ENCODE measurements at places on chromosomes 12 and 14.

DNA sequence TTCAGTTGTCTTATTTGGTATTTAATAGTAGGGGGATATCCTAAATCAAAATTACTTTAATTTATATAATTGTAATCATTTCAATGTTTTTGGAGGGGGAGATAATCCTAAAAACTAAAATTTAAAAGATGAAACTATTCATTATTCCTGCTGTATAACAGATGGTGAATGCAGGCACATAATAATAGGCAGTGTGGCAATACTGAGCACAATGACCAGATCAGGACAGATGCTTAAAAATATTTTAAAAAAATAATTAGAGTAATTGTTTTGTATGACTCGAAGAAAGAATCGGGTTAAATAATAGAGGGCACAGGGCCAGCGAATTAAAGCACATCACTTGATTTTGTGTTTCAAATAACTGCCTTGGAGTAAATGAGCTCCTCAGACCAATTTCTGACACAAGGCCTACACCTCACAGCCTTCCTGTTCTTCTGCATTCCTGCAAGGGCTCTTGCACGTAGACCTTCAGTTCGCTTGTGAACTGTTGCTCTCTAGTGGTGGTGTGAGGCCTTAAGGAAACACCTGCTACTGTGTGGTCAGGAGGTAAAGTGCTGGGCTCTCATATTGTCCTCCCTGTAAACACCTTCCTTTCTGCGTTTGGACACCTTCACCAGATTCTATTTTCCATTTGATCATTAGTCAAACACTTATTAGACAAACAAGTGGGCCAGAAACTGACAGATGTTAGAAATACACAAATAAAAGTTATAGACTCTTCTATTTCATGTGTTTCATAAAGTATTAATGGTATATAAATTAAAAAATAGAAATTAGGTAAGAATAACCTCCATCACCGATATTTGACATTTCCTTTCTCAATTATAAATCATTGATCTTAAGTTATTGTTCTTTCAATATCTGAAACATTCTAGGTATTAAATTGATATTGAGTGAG, 29.3 kb upstream of the KLRF1 start:
- no peak for DNase-seq

GRCh38 chr12:109615556-109616229, 42.1 kb downstream of the MVK start:
- DNase-seq = no peak

DNA sequence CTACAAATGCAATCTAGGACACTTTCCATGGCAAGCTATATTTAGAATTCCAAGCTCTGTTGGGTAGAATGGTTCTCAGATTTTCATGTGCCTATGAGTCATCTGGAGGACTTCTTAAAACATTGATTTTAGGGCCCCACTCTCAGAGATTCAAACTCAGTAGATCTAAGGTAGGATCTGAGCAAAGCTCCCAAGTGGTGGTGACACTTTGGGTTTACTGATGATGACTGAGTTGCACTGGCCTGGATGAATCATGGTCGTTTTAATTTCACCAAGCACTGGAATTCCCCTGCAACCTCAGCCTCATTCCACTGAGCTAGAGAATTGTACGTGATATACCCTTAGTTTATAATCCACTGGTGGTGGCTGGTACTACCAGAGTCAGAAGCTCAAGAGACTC, 86.5 kb downstream of the PPM1H start:
- no peak for DNase-seq

- no peak for DNase-seq
These were observed 2.3 kb downstream of the SLC48A1 start for GRCh38 chr12:47775100-47775911.

DNA sequence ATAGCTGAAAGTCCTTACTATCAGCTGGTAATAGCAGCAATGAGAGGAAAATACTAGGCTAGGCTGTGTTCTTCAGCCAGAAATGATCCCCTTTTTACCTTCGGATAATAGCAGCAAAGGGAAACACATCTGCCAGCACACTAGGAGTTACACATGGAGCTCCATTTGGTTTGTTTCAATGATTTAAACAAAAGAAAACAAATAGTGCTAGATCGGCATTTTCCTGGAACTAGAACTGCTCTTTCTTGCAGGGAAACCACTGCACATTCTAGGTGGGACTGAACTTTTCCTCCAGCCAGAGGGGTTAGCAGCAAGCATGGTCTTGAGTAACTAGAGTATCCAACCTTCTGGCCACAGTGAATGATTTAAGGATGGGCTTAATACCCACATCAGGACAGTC, 117.6 kb downstream of the PDE6H start:
- no peak for DNase-seq

DNA sequence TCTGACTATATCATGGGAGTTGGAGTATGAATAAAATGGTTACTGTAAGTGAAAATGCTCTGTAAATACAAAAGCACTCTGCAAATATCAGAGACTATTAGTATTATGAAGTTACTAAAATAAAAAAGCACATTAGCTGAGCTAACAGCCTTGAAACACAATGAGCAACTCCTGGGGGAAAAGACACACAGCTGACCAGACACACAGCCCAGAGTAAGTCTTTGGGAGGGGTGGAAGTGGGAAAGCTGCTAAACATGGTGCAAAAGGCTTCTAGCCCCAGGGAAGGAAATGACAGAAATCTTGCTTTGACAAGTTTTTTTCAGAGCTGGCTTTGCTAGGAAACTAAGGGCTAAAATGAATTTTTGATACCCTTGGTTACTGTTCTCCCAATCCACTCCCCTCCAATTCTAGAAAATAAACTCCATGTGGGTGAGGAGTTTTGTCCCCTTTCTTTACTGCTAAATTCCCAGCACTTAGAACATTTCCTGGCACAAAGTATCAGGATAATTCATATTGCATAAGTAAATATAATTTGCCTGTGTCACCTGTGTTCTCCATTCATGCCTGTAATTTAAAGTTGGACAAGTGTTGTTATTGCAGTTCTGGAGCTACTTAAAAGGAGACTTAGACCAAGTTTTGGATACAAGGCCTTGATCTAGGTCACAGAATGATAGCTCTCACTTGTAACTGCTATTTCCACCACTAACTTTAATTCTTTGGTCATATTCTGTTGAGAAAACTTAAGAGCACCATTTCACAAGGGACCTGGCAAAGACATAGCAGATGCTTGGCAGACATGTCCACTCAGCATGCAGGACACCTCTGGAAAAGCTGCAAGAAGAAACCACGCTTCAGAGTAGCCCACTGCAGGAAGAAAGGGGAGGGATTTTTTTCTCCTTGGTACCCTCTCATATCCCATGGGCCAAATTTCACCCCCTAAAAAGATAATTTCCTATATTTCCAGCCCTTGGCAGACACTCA, 19.0 kb upstream of the RAB3IP start:
- no peak for DNase-seq

- no peak for DNase-seq
These were observed 14.9 kb downstream of the ATP2B1 start for GRCh38 chr12:89693639-89694202.

- DNase-seq = no peak
These were observed 68.8 kb downstream of the CD163L1 start for GRCh38 chr12:7375145-7375543.

DNA sequence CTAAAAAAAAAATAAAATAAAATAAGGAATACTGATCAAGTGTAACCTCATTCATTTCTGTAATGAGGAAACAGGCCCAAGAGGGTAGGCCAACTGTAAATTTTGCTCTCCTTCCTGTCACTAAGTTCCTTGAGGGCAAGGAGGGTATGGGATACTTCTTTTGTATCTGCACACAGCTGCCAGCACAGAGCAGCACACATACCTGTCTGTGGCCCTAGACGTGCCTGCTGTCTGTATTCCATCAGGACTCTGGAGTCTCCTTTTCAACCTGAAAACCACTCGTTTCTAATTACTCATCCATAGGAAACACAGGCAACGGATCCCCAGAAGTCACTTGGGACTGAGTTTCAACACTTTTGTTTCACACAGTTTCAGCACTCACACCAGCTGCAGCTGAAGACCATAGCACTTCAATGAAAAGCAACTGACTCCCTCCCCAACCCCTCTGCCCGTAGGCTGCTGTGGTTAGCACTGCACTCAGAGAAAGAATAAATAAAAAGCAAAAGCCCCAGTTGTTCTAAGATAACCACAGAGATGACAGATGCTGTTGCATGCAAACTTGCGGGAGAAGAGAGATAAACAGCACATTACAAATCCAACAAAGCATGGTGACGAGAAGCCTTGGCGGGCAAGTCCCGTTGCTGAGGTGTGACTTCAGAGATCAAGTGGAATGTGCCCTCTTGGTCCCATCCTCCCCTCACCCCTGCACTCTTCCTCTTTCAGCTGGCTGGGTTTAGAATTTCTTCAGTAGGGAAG, 24.9 kb downstream of the CRACR2A start:
- DNase-seq = no peak

- no peak for DNase-seq
These were observed 314.7 kb downstream of the NAV3 start for GRCh38 chr12:78145398-78145797.

DNA sequence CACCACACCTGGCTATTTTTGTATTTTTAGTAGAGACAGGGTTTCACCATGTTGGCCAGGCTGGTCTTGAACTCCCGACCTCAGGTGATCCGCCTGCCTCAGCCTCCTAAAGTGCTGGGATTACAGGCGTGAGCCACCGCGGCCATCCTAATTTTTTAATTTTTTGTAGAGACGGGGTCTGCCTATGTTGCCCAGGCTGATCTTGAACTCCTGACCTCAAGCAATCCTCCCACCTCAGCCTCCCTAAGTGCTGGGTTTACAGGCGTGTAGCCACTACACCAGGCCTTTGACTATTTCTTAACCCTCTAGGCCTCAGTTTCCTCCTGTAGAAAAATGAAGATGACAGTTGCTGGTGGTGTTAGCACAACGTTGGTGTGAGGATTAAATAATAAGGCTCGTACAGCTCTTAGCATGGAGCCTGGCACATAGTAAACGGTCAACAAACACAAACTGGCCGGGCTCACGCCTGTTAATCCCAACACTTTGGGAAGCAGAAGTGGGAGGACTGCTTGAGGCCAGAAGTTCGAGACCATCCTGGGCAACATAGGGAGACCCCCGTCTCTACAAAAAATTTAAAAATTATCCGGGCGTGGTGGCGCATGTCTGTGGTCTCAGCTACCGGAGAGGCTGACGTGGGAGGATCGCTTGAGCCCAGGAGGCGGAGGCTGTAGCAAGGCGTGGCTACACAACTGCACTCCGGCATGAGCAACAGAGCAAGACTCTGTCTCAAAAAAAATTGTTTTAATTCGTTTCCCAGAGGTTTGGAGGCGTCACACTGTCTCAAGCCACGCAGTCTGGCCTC, 979 bp downstream of the DDX54 start:
- DNase-seq = peak; percentile 90

- DNase-seq = no peak
These were observed 279.3 kb downstream of the MED13L start for GRCh38 chr12:115998119-115998633.

All from vagina (tissue), 2 donors.